ENCODE measurements at places on chromosomes 2 and 18.

- no peak for DNase-seq
These were observed 122.9 kb downstream of the EPB41L3 start for GRCh38 chr18:5420906-5421305.

GRCh38 chr2:89767572-89768435 is 1076.3 kb downstream of the RPIA start:
- no peak for DNase-seq

GRCh38 chr18:79875531-79875919 is 75.9 kb downstream of the SLC66A2 start:
- DNase-seq = no peak

GRCh38 chr2:71826299-71826698 is 321.4 kb downstream of the CYP26B1 start:
- DNase-seq = no peak

DNA sequence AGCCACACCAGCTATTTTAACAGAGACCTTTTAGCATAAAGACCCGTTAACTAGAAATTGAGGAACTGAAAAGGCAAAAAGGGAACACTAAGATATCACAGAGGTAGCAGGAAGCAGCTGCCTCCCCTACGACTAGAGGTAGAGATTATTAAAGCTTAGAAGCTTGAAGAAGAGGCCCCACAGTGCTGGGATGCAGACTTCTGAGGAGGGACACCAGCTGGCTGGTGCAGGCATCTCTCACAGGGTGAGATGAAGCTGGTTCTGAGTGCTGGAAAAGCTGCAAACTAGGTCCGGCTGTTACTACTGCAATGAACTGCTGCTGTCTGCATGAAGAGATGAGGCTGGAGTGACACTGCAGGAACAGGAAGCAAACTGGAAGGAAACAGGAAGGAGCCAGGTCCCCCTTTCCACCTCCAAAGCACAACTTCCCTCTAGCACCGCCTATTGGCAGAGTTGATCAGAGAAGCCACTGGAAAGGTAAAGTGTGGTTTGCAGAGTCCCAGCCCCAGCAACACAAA is 61.2 kb upstream of the MRPS9 start:
- DNase-seq = no peak

GRCh38 chr2:217162533-217162932 is 302.7 kb upstream of the TNP1 start:
- DNase-seq = peak; percentile 14

DNA sequence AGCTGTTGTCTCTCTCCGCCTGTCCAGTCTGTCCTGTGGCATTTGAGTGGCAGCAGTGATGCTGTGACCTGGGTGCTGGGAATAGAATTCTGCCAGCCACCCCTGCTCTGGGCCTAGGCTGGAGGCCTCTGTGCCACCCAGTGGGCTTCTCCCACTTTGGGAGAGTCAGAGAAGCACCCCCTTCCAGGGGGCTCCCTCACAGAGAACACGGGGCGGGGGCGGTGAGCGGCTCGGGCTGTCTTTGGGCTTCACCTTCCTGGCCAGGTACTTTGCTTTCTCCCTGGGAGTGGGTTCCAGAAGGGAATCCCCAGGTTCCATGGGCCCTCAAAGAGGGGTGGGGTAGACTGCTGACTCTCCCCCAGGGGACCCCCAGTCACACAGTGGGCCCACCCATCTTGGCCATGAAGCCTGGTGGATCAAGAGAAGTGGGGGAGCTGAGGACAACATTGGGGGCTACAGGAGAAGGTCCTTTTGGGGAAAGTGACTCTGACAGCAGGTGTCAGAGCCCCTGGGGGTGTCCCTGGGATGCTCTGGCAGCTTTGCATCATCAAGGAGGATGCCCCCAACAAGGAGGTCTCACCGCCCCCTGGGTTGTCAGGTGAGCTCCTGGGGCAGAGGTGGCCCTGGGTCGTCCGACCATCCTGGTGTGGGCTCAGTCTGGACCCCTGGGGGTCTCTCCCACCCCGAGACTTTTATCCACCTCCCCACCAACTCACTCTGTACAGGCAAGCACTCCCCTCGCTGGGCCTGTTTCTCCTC is 18.8 kb upstream of the BOK start:
- no peak for DNase-seq

DNA sequence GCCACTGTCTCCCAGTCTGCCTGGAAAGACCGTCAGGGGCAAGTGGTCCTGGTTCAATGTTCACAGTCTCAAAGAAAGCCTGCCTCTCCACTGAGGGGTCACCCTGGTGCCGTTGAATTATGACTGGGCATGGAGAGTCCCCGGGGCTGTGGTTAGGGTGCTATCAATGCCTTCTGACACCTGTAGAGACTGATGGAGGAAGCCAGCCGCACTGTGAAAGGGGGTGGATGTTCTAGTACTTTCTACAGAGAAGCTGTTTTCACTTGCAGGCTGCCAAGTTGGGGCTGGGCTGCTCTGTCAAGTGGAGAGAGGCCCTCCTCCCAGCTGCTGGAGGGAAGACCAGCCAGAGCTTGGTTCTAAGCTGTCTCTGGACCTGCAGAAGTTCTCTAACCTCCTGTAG is 80.5 kb downstream of the BCL2L11 start:
- DNase-seq = no peak

DNA sequence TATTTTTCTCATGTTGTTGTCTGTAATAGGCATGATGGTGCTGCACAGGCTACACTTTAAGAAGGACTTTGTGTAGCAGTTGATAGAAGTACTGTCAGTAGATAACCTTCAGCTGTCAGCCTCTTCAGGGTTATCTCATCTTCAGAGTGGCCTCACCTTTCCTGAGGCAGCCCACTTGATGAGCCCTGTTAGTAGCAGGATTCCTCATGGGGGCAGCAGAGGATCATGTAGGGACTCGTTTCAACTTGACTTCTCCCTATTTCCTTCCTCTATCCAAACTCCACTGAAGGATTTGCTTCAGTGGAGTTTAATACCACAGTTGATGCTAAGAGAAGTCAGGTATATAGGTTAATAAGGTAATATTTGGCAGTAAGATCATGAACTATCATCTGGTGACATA is 530.3 kb upstream of the FSIP2 start:
- DNase-seq = no peak

DNA sequence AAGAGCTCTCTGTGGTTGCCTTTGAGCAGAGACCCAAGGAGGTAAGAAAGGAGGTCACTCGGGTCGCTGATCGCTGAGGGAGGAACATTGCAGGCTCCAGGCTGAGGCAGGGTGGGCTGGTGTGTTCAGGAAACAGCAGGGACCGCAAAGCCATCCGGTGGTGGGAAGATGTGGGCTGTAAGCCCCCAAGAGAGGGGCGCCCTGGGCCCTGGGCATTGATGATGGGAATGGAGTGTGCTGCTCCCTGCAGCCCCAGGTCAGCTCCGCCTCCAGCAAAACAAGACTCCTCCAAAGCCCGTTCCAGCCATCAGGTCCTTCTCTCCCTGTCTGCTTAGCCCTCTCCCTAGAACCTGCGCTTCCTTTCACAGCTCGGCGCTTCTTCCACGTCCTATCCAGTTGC is 229.7 kb downstream of the KLHL29 start:
- DNase-seq = no peak

- DNase-seq = no peak
These were observed 563.9 kb downstream of the DCC start for GRCh38 chr18:52903857-52904256.

GRCh38 chr2:127818241-127818640 is 7.3 kb upstream of the WDR33 start:
- DNase-seq = no peak

GRCh38 chr2:54402350-54402749 is 53.8 kb upstream of the SPTBN1 start:
- no peak for DNase-seq

GRCh38 chr2:111057721-111058120 is 63.0 kb upstream of the BCL2L11 start:
- DNase-seq = no peak

- DNase-seq = no peak
These were observed 7.0 kb downstream of the SPEG start for GRCh38 chr2:219441451-219442255.

DNA sequence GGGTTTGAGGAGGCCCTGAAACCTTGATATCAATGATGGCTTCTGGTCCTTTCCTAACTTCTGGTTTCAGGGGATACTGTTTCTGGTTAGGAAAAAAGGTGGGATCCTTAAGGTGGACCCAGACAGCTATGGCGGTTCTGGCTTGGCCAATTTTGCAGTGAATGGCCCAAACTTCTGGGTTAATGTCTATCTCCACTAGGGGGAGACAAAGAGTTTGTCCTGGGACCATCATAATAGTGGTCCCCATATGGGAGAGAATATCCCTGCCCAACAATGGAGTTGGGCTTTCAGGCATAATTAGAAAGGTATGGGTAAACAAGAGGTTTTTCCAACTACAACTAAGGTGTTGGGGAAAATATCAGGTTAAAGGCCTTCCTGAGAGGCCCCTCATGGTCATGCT is 273.5 kb downstream of the CALCRL start:
- DNase-seq = no peak

DNA sequence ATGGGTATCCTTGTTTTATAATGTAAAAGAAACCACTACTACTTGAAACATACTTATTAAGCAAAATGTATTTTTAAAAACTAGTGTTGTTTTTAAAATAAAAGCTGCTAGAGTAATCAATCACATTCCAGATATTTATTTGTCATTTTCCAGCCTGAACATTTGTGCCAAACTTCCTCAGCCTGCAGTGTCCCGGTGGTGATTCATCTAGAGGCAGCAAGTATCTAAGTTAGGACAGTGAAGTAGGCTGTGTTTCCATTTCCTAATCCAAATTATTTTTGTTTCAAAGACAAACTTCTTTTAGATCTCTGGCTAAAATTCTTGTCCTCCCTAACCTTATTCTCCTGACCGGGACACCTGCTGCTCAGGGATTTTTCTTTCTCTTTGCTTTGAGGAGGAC is 12.8 kb upstream of the GCG start:
- DNase-seq = no peak

DNA sequence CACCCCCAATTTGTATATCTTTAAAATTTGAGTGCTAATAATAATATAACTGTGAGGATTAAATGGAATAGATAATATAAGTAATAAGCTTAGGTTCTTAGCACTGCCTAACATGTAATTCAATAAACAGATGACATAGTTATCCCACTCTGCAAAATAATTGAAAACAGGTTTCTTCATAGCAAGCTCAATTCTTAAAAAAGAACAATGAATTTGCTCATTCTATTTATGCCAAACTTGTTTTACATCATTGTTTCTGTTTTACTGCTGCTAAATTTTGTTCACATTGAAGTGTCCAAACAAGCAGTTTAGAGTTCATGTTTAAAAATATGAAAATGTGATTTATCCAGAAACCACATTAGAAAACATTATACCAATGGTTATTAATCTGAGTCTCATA is 217.0 kb downstream of the MBD5 start:
- DNase-seq = no peak

DNA sequence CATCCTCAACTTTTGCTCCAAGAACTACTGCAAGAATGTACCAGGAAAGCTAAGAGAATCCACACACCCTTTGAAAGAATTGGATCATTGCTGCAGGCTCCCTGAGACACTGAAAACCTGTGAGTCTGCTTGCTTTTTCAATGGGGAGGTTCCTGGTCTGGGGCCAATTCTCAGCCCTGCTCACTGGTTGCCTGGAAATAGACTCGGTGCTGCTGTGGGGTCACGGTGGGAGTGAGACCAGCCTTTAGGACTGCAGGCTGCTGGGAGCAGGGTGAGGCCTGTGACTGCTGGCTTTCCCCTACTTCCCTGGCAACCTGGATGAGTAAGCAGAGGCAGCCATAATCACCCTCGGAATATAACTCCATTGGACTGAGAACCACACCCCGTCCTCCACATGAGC is 569.3 kb downstream of the DPP10 start:
- DNase-seq = no peak

- DNase-seq = no peak
These were observed 106.5 kb upstream of the SCN1A start for GRCh38 chr2:166234112-166234846.

- DNase-seq = no peak
These were observed 151.7 kb upstream of the ITGA4 start for GRCh38 chr2:181305301-181306123.

DNA sequence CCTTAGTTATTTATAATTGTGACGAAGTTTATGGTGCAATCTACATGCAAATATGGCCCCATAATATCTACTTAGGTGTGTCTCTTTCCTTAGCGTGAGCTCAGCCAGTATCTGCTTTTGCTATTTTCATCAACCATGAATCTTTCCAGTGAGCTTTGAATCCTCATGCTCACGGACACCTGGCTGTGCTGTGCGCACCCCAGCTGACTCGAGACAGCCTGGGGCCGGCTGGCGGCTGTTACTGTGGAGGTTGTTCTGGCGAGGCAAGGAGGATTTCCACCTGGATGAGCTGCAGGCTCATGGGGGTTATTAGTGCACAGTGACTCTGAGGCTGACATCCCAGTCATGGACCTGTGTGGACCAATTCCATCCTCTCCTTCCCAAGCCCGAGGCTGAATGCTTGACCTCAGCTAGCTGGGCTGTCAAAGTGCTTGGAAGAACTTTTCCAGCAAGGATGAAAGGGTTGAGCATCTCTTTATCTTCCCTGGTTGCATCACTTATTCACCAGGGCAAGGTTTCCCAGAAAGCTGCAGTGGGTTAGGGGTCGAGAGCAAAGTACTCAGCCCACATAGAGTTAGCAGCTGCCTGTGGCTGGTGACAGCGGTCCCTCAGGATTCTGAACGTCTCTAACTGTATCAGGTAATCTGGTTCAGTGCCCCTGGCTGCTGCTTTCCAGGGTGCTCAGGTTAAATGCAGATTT is 141.7 kb downstream of the ARL4C start:
- DNase-seq = no peak

GRCh38 chr18:56869189-56869777 is 218.1 kb downstream of the WDR7 start:
- DNase-seq = peak; percentile 9

DNA sequence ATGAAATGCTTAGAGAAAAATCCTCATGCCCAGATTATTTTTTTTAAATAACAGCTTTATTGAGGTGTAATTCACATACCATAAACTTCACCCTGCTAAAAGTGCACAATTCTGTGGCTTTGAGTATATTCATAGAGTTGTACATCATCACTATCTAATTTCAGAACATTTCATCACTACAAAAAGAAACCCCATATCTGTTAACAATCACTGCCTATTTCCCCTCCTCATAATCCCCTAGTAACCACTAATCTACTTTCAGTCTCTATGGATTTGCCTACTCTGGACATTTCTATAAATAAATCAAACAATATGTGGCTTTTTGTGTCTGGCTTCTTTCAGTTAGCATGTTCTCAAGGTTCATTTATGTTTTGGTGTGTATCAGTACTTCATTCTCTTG is 51.4 kb downstream of the OSBPL1A start:
- no peak for DNase-seq

GRCh38 chr2:27715318-27716210 is 51.9 kb downstream of the SLC4A1AP start:
- DNase-seq = no peak

- no peak for DNase-seq
These were observed 248.5 kb upstream of the SLC8A1 start for GRCh38 chr2:40700231-40700954.

GRCh38 chr2:231920366-231920765 is 5.8 kb downstream of the NPPC start:
- DNase-seq = no peak

- no peak for DNase-seq
These were observed 32.7 kb upstream of the ABCA12 start for GRCh38 chr2:215171151-215171550.

- no peak for DNase-seq
These were observed 101.0 kb downstream of the NBAS start for GRCh38 chr2:15460112-15460620.

Data from DMS79 (cell line).